CD4-positive, alpha-beta T cell treated with Interleukin-6 for 4 hours (primary cell): ENCODE measurements at places on chromosomes 1 and 21.
A peak's percentile ranks its signal among the peaks of the same experiment; 100 is the strongest.

GRCh38 chr1:220957233-220957605, 78.0 kb downstream of the HLX start:
- DNase-seq, result no peak

GRCh38 chr1:87735750-87736149, 407.1 kb downstream of the LMO4 start:
- no peak for DNase-seq

GRCh38 chr21:15441060-15441493, 288.7 kb upstream of the USP25 start:
- no peak for DNase-seq

- DNase-seq, result peak; percentile 34
These were observed at the start of gene NFIA for GRCh38 chr1:61082311-61083012. Gene NFIA (plus strand): TSS chr1:61082561.

DNA sequence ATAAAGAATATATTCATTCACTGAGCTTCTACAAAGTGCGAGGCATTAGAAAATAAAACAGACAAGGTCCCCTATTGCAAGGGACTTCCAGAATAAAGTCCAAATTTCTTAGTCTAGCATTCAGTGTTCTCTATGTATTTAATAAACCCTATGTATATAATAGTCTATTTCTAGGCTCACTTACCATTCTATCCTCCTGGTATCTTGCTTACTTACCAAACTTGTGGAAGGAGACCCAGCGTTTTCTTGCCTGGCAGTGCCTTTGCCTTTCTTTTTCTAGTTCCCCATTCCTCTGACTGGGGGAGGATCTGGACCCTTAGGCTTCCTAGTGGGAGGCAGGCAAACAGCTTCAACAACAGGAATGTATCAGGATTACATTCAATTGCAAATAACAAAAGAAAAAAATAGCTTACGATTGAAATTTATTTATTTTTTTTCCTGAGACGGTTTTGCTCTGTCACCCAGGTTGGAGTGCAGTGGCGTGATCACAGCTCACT, 690 bp upstream of the RNF19B start:
- DNase-seq, result no peak

GRCh38 chr21:38958940-38959691, 153.4 kb downstream of the ETS2 start:
- no peak for DNase-seq

GRCh38 chr1:6246497-6247467, 2.8 kb downstream of the HES3 start:
- peak; percentile 85 for DNase-seq

DNA sequence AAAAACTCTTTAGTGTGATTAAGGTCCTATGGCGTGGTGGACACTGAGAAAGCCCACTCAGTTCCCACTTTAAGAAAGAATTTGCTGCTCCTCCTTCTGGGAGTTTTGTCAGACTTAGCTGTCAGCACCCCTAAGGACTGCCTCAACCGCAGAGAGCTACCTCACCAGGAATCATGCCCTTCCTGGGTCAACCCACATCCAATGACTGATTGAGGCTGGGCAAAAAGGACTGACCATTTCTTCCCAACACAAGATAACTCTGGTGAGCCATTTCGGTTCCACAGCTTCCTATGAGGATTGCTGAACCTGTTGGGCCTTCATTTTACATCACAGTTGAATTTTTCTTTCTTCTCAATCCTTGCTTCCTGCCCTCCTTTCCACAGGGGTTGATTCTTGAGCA, 197.9 kb downstream of the NCAM2 start:
- no peak for DNase-seq

DNA sequence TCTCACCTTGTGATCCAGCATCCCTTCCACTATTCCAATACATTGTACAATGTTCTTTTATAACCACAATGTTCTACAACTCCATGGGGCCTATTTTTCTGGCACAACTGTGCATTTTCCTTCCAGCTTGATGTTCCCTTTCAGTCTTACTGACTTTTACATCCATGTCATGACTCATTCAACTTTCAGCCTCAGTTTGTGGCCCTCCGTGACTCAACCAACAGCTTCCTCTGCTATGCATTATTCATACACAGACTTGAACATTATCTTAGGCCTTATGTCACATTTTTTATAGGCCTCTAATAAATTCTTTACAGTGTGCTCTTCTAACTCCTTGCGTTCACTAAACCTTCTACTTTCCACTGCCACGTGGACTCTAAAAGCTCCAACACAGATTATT, 119.4 kb upstream of the PRMT6 start:
- DNase-seq, result no peak

DNA sequence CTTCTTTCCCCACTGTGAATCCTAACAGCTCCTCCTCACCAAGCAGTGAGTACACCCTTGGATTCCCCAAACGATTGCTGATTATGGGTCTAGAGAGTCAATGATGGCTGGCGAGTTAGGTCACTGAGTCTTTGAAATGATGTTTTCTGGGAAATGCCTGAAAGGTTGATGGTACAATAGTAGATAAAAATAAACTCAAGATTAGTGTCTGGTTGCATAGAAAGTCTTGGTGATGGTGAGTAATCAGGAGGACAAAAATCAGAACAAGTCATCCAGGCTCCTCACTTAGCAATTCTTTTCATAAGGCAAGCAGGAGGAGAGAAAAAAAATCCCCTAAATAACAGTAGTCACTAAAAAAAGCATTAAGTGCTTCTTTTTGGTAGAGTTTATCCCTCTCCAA, 22.6 kb downstream of the HLX start:
- DNase-seq, result no peak

- no peak for DNase-seq
These were observed 72.4 kb upstream of the BCAR3 start for GRCh38 chr1:93753791-93754763.

- no peak for DNase-seq
These were observed 11.5 kb upstream of the HCRTR1 start for GRCh38 chr1:31605908-31606427.

DNA sequence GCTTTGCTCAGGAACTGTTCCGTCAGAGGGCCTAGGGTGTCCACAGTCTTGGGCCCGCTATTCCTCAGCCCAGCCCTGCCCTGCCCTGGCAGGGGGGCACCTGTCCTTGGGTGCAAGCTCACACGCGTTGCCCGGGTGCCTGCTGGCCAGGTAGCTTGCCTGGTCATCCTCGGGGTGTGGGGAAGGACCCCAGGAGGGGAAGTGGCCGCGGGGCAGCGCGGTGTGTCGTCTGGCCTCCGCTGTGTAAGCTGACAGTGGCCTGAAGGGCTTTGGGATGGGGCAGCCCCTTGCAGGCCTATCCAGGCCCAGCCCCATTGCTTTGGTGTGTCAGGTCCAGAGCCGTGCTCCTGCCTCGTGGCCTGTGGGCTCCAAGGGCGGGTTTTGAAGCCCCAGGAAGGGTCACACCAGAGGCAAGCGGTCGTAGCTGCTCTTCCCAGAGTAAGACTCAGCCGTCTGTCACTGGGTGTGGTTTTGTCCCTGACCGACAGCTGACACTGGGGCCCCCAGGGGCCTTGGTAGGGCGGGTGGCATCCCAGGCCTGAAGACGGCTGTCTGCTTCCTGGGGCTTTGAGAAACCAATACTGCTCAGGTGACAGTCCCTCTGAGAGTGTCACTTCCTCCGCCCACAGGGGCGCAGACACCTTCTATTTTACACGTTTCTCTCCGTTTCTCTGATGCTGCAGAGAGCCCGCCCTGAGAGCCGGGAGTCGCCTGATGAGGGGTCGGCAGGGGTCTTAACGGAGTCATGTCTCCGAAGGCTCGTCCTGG, 72.1 kb downstream of the SKI start:
- peak; percentile 76 for DNase-seq

GRCh38 chr1:37661401-37661800, 26.7 kb upstream of the RSPO1 start:
- no peak for DNase-seq

GRCh38 chr1:168719306-168720111, 9.5 kb downstream of the DPT start:
- no peak for DNase-seq

DNA sequence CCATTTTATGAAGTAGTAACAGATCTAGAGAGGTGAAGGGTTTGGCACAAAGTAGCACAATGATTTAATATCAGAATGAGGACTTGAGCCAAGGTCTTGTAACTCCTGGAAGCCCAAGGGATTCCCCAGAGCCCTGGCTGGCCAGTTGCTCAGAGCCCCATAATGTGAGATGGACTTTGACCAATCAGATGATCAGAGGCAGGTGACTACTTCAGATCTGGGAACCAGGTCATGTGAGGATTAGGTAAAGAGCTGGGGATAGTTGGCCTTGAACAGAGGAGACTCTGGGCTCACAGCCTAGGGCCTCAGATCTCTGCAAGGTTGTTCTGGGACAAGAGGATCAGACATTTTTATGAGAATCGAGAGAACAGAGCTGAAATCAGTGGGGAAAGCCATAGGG, 18.9 kb downstream of the SHISAL2A start:
- DNase-seq, result no peak

DNA sequence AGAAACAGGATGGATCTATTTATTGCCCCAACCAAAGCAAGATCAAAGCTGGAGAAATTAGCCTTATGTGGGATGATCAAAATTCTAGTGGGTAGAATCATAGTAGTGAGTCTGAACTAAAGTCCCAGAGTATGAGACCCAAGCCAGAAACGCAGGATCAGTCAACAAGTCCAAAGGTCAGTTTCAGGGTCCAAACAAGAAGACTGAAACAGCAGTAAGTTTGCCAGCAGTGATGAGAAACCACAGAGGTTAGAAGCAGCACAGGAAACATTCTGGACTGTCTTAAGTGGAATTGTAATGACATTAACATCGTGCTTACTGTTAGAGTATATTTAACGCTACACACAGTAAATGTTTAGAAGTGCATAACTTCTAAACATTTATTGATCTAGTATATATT, 251.0 kb downstream of the LRRIQ3 start:
- DNase-seq, result no peak

GRCh38 chr21:36706951-36707762, 8.2 kb downstream of the SIM2 start:
- DNase-seq, result no peak

- DNase-seq, result no peak
These were observed 636.9 kb downstream of the KIF26B start for GRCh38 chr1:245791410-245792312.

- no peak for DNase-seq
These were observed 579.2 kb upstream of the RGS18 start for GRCh38 chr1:191579019-191579418.

DNA sequence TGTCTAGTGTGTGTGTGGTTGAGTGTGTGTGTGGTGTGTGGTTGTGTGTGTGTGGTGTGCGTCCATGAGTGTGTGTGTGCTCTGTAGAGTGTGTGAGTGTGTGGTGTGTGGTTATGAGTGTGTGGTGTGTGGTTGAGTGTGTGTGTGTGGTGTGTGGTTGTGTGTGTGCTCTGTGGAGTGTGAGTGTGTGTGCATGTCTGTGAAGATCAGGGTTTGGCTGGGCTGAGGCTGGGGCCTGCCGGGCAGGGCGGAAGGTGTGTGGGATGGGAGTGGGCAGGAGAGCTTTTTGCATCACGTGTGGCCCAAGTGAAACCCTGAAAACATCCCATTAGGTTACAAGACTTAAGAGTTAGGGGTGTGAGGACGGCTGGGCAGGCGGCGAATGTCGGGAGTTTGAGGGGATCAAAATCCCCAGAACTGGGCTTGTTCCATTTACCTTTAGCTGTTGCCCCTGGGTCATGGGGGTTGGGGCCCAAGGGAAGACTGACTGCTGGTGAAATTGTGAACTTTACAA, 2.9 kb upstream of the FCMR start:
- peak; percentile 36 for DNase-seq

DNA sequence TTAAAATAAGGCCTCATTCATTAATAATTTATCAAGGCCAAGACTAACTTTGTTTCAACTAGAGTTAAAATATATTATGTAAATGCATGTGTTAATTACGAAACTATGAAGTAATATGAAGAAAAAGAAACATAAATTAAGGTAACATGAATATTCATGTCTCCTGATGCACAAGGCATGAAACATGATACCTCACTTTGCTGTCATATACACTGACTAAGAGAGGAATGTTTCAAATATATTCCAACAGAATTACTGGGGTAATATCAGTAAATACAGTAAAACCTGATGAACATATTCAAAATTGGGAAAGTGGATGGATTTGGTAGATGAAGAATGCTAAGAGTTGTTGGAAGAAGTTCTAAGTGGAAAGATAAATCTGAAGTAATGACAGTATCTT, 274.6 kb downstream of the LRRC7 start:
- no peak for DNase-seq

GRCh38 chr1:9494936-9495758, 44.1 kb upstream of the SLC25A33 start:
- peak; percentile 73 for DNase-seq

DNA sequence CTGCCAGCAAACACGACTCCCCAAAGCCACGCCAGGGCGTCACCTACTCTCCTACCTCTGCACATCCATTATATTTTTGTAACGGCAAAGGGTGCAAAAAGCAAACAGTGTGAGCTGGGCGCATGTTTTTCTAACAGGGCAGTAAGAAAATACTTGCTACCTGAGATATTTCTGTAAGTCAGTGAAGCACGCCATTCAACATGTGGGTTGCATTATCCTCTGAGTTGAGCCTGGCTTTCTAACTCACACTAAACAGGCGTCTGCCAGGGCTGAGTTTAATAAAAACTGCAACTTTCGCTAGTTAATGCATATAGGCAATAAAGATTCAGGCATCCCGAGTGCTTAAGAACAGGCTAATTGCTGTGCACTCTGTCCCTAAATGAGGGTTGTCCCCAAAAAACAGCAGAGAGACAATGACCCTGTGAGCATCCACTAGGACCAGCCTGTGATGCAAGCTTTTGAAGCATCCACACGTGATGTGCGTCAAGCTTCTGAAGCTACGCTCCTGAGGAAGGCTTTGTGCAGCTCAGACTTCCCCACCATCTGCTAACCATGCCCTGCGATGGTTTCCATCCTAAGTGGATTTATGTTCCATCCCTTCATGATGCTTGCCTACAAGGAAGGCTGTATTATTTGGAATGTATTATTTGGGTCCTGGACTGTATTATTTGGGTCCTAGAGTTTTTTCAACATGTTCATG, 70.0 kb upstream of the SIM2 start:
- no peak for DNase-seq

- no peak for DNase-seq
These were observed 71.0 kb downstream of the SH3GLB1 start for GRCh38 chr1:86775395-86775794.

GRCh38 chr1:168085401-168085872, 51.3 kb downstream of the GPR161 start:
- DNase-seq, result no peak

- DNase-seq, result no peak
These were observed 428.9 kb downstream of the SIPA1L2 start for GRCh38 chr1:232201024-232201423.
